ENCODE measurements at places on chromosomes 2 and 18.
A peak's percentile ranks its signal among the peaks of the same experiment; 100 is the strongest.

DNA sequence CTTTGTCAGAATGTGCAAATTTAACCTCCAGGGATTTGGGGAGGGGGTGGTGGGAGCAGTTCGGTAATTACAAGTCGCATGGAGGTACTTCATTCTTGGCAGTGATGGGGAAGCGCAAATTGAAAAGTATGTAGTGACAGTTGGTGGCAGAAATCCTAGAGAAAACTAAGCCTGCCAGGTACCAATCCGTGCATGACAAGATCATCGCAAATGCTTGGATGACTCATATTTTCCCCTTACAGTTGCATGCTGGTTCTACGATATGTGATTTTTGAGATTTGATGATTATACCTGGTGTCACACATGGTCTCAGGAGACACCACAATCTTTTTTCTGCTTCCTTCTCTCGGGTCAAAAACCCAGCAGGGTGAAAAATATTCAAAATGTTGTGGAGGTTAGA lies 479.7 kb upstream of the ID2 start:
- no peak for DNase-seq

DNA sequence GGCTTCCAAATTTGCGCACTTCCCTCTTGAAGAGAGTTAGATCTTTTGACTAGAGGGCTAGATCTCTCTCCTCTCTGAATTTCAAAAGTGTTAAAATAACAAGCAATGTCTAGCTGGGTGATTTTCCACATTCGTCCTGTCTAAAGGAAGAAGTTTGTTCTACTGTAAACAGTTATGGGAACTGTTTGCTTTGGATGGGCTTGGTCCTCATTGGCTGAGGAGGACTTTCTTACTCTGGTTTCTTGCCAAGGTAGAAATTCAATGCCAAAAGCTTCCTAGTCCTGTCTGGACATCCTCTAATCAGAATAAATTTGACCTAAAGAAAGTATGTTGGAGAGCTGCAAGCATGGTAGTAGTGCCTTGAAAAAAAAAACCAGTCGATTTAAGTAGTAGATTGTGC lies 47.4 kb upstream of the RAPH1 start:
- DNase-seq, result no peak

DNA sequence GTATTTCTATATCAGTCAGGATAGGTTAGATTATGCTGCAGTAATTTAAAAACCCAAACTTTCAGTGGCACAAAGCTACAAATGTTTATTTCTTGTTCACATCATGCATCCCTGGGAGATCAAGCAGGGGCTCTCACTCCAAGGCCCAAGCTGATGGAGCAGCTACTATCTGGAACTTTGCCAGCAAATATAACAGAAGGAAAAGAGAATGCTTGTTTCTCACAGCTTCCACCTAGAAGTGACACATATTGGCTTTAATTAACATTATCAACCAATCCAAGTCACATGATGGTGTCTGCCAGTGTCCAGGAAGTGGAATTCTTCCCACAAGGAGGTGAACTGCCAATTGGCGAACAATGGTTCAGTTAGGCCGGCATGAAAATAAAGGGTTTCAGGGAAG lies 306.9 kb downstream of the BCL11A start:
- DNase-seq, result no peak

- no peak for DNase-seq
Observed at GRCh38 chr2:217960351-217960750, 42.4 kb downstream of the TNS1 start.

DNA sequence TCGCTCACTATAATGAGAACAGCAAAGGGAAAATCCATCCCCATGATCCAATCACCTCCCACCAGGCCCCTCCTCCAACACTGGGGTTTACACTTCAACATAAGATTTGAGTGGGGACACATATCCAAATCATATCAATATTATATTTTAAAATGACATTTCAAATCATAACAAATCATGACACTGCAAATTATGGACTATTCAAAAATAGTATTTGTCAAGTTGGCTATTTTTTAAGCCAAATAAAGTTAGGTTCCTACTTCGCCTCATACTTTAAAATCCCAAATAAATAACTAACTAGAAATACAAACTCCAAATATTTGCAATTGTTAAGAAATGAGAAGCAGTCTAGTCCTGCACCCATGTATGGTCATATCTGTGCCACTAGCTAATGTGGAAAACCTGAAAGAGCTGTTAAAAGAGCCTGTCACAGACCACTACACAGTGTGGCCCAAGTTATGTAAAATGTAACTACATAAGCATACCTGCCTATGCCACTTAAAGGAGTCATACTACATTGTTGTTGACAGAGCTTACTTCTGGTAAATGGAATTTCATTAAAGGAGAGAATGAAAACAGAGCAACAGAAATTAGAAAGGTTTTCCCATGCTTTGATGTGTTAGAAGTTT lies 334.7 kb upstream of the GULP1 start:
- DNase-seq, result no peak

DNA sequence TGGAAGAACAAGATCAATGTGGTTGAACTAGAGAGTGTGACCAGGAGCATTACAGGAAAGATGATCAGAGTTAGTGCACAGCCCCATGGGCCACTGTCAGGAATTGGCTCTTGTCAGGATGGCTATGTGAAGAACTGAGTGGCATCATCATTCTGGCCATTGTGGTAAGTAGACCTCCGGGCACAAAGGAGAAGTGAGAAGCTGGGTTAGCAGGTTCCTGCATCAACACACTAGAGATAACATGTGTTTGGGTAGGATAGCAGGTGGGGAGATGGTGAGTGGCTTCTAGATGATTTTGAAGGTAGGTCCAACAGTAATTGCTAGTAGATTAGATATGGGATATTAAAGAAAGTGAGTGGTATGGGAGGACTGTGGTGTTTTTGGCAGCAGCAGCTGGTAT lies 408.2 kb downstream of the TSN start:
- no peak for DNase-seq

DNA sequence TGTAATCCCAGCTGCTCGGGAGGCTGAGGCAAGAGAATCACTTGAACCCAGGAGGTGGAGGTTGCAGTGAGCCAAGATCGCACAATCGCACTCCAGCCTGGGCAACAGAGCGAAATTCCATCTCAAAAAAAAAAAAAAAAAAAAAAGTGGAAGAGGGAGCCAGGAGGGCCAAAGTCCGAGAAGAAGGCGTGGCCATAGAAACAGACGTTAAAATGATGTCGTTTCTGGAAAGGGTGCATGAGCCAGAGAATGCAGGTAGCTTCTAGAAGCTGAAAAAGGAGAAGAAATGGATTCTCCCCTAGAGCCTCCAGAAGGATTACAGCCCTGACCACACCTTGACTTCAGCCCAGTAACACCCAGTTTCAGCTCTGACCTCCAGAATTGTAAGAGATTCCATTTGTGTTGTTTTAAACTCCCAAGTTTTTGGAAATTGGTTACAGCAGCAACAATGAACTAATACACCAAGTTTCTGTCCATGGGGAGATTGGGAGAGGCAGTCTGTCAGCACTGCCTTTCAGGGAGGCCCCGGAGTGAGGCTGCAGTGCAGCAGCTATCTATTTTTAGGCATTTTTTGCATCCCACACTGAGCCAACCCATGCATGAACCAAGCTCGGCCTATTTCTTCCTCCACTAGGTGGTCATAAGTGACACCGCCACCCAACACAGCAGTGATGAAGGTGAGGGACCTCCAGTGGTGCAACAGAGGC lies 14.2 kb upstream of the TRAF3IP1 start:
- DNase-seq, result no peak

DNA sequence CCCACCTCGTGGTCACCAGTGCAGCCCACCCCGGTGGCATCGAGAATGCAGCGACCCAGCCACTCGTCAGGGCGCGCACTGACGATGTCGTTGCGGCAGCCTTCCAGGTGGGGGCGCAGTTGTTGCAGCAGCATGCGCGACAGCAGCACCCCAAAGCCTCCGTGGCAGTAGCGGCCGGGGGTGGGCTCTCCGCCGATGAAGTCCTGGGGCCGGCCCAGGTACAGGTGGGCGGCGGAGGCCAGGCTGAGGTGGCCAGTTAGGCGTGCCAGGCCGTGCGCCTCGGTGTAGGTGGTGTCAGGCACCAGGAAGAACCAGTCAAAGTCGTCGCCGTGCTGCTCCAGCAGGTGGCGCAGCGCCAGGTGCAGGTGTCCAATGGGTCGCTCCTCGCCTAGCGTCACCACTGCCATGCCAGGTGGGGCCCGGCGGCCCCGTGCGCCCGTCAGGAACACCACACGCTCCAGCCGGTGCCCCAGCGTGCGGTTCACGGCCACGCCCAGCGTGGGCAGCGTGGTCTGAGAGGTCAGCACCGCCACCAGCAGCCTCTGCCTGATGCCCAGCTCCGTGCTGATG lies 1.9 kb downstream of the CHPF start:
- DNase-seq, result peak; percentile 48

- DNase-seq, result no peak
Observed at GRCh38 chr2:68292108-68292710, 27.5 kb downstream of the CNRIP1 start.

GRCh38 chr2:220660277-220661145 lies 911.6 kb downstream of the EPHA4 start:
- DNase-seq, result peak; percentile 64

DNA sequence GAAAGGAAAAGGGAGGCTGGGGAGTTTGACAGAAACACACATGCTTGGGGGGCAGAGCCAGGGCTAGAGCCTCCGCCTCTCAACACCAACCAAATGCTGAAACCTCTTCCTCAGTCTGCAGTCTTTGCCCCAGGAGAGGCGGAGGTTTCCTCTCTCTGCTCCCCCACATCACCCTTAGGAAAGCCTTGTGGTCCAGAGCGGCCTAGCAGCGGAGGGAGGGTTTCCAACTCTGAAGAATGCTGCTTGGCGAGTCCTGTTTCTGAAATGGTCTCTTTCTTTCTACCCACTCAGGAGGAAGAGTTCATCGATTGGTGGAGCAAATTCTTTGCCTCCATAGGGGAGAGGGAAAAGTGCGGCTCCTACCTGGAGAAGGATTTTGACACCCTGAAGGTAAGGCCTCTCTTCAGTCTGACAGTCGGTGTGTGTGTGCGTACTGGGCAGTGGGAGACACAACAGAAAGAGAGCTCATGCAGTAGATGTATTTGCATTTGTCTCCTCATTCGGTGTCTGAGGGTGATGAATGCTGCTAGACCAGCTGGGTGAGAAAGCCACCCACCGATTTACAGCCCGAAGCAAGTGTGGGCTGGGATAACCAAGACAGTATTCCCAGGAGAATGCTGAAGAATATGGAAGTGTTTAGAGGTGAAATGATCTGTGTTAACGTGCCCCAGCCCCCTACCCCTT lies 190.5 kb downstream of the DYSF start:
- DNase-seq, result no peak

- no peak for DNase-seq
Observed at GRCh38 chr18:55090564-55091188, 131.4 kb upstream of the CCDC68 start.

GRCh38 chr2:18384242-18384641 lies 176.2 kb downstream of the RDH14 start:
- DNase-seq, result no peak

- DNase-seq, result no peak
Observed at GRCh38 chr2:29865512-29865911, 55.9 kb downstream of the ALK start.

DNA sequence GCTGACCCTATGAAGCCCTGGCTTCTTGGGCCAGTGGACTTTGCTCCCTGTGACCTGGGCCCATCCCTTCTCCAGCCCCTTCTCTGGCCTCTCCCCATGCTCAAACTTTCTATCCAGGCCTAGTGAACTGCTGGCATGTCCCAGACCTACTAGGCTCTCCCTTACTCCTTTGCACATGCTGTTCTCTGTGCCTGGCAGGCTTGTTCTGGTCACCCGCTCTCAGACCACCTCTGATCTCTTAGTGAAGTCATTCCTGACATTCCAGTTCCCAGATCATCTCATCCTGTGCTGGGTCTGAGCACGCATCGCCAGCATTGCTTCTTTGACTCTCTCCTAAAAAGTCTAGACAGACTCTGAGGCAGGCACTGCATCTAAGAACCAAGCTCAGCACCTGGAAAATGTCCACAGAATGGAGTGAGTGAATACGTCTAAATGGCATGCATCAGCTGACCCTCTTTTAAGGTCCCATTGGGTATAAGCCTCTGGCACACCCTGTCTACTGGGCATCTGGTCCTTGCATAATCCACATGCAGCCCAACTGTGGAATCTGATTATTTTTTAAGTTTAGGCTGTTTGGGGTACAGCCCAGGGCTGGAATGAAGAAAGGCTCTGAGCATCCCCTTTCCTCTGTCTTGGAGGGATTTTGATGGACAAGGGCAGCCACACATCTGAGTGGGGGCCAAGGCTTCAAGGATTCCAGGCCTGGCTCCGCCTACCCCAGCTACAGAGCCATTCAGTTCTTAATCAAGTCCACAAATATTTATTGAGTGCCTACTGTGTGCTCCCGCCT lies 130.6 kb upstream of the HAAO start:
- DNase-seq, result peak; percentile 29

DNA sequence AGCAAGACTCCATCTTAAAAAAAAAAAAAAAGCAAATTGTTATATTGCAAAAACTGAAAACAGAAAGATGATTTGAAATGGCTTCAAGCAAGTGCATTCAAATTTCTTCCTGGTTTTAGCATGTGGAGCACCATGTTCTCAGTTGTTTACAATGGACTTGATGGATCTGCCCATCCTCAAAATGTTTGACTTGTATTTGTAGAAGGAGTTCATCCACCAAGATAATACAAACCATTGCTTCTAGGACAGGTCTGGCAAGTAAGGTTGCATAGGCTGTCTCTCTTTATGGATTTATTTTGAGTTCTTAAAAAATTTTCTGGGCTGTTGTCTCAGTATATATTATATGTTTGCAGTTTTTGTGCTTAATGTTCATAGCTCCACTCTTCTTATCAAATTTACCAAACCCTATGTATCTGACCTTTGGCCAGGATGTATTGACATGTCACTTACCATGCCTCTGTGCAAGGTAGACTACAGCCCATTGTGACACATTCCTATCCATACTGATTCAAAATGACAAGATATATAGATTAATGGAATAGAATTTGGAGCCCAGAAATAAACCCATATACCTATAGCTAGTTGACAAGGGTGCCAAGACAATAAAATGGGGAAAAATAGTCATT lies 21.7 kb upstream of the ZCCHC2 start:
- DNase-seq, result no peak

Data from epithelial cell of prostate (primary cell).